ENCODE measurements at places on chromosomes 7 and 10. TPM values are rescaled to one million over a fixed set of nuclear protein-coding genes. Genes with fewer than 3 reads are reported as not detected.

DNA sequence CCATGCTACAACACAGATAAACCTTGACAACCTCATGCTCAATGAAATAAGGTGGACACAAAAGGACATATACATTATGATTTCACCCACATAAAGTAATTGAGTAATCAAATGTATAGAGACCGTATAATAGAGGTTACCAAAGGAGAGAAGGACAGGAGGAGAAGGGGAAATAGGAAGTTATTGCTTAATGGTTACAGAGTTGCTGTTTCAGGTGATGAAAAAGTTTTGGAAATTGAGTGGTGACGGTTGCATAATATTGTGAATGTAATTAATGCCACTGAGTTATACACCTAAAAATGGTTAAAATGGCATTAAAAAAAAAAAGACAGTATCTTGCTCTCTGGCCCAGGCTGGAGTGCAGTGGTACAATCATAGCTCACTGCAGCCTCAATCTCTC, 1.5 kb upstream of the OGDH start:
- DNase-seq, result no peak

- DNase-seq, result no peak
These were observed 217.2 kb downstream of the TWIST1 start for GRCh38 chr7:18900236-18900635.

- DNase-seq, result no peak
These were observed 207.7 kb downstream of the ZEB1 start for GRCh38 chr10:31526681-31527080.

DNA sequence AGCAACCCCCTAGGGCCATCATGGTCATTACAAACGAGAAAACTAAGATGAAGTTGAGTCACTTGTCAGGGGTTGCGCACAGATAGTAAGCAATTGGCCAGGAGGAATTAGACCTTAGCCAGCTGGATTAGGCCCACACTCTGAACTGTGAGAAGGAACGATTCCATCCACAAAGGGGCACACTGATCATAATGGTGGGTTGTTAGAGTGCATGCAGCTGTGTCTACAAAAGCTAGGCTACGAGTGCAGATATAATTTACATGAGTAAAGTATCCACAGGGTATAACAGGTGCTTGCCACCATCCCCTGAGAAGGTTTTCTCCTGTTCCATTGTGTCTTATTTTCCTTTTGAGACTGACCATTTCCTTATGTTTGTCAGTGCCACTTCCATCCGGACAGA, 16.6 kb upstream of the FAM170B start:
- DNase-seq, result no peak

DNA sequence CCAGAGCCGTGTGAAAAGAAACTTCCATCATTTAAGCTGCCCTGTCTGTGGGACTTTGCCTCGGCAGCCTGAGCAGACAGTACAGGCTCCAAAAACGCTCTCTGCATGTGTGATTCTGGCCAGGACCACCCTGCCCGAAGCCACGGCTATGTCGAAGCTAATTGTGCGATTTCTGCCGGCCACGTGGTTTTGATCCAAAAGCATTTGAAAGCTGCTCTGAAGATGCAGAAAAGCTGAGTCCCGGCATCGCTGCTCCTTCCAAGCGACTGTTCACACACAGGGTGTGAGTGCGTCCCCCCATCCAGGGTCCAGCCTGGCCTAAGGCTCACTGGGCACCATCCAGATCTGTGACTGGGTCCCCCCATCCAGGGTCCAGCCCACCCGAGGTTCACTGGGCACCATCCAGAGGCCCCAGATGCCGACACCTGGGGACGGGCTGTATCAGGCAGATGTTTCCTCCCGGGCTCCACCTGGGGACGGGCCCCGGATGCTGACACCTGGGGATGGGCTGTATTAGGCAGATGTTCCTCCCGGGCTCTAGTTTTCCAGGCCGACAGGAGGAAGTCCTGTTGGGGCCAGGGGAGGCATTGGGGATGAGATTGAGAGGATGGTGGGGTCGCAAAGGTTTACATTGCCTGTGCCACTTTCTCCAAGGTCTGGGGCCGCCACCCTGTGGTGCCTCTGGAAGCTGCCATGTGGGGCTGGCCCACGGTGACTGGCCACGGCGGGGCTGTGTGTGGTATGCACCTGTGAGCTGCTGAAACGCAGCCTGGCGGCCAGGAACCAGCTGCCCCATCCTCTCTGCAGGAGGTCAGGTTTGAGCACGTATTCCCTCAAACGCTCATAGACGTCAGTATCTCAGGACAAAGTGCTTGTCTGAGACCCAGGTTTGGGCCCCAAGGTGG, 527.4 kb downstream of the DNAJB6 start:
- DNase-seq, result no peak

DNA sequence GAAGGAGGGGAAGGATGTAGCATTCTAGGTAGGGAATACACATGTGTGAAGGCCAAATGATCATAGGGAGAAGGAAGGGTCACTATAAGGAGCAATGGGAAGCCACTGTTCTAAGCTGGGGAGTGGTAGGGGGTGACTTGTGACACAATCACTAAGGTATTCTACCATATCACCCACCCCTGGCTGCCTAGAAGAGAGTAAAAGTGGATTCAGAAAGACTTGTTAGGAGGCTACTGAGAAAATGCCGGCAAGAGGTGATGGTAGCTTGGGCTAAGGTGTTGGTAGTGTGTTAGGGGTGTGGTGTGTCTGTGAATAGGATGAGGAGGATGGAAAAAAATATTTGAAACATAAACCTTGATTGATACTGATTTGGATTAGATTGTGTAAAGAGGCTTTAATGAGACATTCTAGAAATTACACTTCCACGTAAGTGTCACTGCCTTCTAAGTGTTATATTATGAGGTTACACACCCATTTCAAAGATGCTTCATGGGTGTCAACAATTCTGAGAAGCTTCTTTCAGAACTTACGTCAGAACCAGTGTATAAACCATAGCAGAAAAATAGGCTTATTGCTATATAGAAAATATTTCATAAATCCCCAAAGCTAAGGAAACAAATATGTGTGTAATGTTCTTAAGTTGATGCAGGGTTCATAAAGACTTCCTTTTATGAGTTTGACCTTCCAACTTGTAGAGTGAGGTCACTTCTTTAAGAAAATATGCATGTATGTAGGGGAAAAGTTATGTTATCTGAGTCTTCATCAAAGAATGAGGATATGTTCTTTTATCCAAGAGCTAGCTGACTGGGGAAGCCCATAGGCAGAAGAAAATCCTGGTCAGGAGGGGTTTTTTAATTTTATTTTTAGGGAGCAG, 5.6 kb upstream of the BPGM start:
- DNase-seq, result no peak

DNA sequence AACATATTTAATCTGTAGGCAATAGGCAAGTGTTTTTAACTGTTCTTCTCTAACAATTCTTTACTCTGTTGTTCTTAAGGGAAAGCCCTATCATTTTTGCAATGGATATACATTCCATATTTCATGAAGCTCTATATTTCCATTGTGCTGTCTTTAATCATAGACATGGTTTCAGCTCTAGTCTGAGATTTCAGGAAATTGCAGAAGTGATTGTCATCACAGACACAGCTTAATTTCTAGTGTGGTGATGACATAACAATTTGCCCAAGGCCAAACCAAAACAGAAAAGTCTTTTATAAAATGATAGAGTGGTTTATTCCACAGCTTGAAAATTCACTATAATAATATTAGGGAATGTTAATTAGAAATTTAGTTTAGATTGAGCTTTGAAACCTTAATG, 494.1 kb upstream of the SEMA3A start:
- no peak for DNase-seq

DNA sequence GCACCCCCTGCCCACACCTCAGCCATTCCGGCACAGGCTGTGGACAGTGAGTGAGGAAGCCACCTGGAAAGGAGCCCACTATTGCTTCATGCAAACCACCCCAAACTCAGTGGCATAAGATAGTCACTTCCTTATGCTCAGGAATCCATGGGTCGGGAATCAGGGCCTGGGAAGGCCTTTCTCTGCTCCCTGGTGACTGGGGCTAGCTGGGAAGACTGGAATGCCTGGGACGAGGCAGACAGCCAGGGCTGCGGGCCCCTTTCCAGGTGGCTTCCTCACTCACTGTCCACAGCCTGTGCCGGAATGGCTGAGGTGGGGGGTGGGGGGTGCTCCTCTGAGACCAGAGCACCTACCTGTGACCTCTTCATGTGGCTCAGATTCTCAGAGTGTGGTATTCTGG, 74.1 kb upstream of the GRB10 start:
- no peak for DNase-seq

GRCh38 chr10:68334672-68335467, 2.1 kb upstream of the PBLD start:
- no peak for DNase-seq

GRCh38 chr7:126578338-126578737, 674.4 kb downstream of the GRM8 start:
- DNase-seq, result no peak

DNA sequence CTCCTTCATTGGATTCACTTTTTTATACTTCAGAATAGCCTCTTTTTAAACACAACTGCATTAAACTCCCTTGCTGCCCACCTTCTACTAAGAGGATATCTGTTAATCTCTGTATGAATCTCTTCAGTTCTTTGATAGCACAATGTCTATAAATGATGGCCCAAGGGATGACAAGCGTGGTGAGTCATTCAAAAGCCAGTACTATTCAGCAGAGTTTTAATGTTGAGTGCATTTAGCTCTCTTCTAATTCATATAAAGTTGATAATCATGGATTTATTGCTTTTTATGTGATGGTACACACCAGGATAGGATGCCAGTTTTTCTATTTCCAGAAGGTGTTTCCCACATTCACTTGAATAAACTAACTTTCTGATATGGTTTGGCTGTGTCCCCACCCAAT, 57.4 kb upstream of the HECTD2 start:
- DNase-seq, result no peak

GRCh38 chr10:103560886-103561285, 67.4 kb downstream of the NEURL1 start:
- no peak for DNase-seq

DNA sequence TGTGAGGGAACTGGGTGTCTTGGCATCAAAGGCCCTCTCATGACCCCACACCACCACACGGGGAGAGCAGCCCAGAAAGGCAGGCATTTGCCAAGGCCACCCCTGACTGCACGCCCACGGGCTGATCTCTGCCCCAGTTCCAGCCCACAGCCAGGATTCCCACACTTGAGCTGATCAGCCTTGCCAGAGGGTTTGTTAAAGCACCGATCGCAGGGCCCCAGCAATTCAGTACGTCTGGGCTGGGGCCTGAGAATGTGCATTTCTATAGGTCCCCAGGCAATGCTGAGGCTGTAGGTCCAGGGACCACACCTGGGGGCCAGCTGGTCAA, 103.9 kb downstream of the TNS3 start:
- no peak for DNase-seq

GRCh38 chr10:104642658-104643302, 1.7 kb downstream of the SORCS3 start:
- no peak for DNase-seq

DNA sequence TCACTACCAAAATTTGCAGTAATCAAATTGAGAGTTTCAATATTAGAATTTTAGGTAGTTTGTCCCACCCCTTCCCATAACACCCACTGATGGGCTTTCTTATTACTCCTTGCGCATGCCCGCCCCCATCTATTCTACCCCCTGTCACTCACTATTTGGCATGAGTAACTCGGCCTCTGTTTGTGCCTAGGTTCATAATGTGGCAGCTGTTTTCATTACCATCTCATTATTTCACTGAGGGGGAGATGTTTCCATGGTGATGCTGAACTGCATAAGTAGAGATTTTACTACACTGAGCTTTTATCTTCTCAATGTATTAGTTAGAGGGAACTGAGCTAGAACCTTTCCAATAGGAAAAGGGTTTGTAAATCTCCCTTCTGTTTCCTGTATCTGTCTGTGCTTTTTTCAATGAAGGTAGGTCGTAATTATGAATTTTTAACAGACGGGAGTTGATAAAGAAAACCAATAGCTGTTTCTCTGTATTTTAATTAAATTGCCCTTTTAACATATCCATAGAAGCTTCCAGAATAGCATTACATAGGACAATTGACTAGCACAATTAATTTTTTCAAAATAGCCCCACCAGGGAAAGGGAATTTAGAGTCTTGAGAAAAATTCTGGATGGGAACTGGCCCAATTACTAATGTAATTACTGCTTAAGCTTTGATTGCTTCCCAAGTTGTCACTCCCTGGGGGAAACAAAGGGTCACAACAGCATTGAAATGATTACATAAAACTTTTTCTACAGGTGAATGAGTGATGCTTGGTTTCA, 33.4 kb downstream of the PRPS1L1 start:
- no peak for DNase-seq

DNA sequence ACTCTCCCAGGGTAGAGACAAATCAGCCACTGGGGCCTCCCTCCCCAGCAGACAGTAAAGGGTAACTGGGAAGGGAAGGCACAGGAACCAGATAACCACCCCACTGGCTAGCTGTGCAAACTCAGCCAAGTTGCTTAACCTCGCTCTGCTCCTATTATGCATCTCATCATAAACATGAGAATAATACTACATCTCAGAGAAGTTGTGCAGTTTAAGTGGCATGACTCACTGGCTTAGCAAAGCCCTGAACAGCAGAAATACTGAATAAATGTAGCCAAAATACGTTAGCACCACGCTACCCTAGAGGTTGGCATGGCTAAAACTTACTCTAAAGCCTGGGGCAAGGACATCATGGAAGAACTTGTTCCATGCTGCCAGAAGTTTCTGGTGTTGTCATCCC, 128.1 kb upstream of the ANK3 start:
- DNase-seq, result no peak

DNA sequence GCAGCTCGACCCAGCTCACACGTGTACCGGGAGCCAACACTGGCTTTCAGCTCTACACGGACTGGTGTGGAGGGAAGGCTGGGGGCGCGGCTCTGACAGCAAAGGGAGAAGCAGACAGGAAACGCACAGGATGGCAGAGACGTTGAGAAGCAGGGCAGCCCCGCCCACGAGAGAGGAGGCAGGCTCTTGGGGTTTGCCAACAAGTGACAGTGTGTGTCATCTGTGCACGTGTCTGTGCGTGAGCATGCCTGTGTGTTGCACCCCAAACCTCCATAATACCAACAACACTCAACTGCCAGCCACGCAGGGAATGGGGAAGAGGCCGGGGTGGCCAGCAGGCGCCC, 64.4 kb upstream of the PDGFA start:
- peak; percentile 95 for DNase-seq

GRCh38 chr7:16431646-16432424, 10.5 kb upstream of the CRPPA start:
- peak; percentile 72 for DNase-seq

- DNase-seq, result peak; percentile 44
These were observed 140.4 kb upstream of the NPY start for GRCh38 chr7:24143547-24143946.

- DNase-seq, result no peak
These were observed 332.7 kb downstream of the FGFR2 start for GRCh38 chr10:121265360-121266123.

The KCNH2 gene
- 0.36 TPM for total RNA-seq

The SYT15B gene
- total RNA-seq, result 0.12 TPM

The NEUROD6 gene
- total RNA-seq, result not detected

The SFTPA1 gene
- not detected for total RNA-seq

The MICALL2 gene
- total RNA-seq, result 1.8 TPM

The NRG3 gene
- not detected for total RNA-seq

The TMEM273 gene
- total RNA-seq, result 36.4 TPM

The DNAJC1 gene
- 22.4 TPM for total RNA-seq

The ANKRD61 gene
- total RNA-seq, result 0.58 TPM

All from activated CD4-positive, alpha-beta T cell treated with anti-CD3 and anti-CD28 coated beads, Interleukin-2, amount 10 ng/mL, durations not matched to agents 24 days and 14 days (primary cell).